ENCODE measurements at places on chromosomes 16 and 17.

DNA sequence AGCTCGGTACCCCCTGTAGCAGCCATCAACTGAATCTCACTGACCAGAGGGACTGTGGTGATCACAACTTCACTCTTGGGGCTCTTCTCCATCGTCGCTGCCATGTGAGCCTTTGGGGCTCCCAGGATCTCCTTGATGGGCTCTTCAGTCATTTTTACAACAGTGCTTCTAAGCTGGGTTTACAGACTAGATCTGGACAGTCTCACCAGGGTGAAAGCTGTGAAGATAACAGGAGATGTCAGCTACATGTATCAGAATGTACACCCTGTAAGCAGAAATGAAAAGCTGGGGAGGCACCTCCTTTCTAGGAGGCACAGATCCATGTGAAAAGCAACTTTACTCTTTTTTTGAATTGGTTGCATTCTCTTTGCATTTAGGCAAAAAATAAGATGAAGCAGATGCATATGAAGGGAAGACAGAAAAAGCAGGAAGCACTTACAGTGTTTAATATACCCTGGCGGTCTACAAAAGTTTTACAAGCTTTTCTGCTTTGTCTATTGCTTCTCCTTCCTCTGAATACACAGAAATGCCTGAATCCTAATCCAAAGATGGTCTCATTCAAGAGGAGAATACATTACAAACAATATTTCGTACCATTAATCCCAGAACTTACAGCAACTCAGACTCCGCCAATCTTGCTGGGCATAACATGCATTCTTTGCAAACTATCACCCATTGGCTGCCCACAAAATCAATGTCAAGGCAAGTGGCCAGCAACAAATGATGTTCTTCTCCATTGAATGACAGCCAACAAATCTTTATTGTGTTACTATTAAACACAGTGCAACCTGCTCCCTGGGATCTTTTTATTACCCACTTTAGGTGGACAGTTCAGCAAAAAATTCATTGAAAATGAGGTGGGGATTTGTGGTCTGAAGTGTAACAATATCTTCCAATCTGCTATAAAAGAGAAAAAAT is 1.5 kb downstream of the TMEM100 start:
- DNase-seq = no peak

DNA sequence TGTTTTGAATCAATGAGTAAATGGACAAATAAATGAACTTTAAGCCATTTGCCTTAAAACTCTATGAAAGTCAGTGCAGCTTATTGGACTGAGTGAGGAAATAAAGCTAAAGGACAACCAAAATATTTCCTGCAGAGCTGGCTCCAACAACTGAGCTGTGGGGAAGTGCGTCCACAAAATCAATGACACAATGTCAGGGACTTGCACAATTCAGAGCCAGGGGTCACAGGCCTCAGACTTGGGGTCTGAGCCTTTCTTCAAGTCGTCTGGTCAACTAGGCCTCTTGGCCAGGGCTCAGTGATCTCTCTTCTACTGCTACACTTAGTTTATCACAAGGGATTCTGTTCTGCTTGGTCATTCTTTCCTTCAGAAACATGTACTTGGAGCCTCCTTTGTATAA is 26.2 kb upstream of the RHBDL3 start:
- DNase-seq = no peak

GRCh38 chr16:1159973-1160772 is 7.3 kb downstream of the CACNA1H start:
- no peak for DNase-seq

- DNase-seq = no peak
Observed at GRCh38 chr17:15479703-15480102, 12.3 kb upstream of the CDRT4 start.

- no peak for DNase-seq
Observed at GRCh38 chr17:65405563-65405962, 155.9 kb downstream of the AXIN2 start.

DNA sequence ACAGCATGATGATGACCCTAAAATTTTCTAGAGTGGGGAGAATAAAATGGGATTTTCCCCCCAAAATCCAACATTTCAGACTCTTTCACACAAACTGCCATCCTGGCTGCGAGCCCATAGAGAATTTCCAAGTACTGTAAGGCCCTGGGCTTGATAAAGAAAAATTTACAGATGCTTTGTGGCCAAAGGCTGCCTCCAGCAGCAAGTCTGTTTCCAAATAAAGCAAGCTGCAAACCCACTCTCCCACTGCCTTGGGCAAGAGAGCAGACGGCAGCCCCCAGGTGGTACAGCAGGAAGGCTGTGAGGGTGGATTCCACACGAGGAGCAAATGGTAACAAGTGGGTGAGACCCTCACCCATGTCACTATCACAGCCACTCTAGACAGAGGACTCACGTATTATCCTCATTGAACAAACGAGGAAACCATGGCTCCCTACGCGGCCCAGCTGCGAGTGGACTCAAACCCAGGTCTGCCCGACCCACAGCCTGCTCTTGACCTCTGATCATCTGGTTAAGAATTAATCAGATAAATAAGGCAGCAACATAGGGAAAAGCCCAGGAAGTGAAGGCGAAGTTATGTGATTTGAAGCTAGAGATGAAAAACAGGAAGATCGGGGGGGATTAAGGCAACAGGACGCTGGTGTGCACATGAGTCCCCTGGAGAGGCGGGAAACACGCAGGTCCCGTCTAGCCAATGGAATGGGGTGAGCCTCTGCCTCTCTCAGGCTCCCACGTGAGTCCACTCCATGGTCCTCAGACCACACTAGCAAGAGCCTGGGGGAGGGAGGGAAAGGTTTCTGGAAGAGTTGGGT is 37.4 kb downstream of the AXIN2 start:
- DNase-seq = no peak

DNA sequence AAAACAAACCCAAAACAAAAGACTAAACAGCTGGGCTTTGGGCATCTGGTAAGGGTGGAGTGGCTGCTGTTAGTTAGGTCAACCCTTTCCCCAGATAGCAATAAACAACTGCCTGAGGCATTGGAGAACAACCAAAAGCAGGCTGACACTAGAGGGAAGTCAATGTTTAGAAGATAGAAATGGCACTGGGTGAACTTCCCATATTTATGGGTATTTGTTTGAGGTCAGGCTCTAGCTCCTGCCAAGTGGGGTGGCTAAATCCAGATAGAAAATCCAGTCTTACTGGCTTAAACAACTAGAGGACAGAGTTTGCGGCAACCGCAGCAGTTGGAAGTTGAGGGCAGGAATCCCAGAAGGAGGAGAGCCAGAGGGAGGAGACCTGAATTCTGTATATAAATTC is 79.4 kb downstream of the SDK2 start:
- DNase-seq = no peak

DNA sequence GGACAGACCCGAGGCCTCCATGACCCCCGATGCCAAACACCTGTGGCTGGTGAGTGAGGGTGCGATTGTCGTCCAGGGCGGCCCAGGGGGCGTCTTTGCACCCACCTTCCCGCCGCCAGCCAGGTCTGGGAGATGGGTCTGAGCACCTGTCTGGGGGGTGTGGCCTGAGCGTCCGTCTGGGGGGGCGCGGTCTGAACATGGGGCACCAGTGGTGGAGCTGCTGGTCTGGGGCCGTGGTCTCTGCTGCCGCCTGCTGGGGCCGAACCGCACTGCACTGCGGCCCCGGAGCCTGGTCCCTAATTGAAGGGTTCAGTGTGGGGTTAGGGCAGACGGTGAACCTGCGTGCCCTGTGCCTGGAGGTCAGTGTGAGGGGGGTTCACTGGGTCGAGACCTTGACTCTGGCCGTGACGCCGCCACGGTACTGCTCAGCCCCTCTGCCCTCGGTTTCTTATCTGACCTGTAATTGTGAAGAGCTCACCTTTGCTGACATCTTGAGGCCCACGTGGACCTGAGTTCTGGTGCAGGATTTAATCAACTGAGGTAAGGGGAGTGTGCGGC is 12.6 kb upstream of the TCF25 start:
- peak; percentile 83 for DNase-seq

DNA sequence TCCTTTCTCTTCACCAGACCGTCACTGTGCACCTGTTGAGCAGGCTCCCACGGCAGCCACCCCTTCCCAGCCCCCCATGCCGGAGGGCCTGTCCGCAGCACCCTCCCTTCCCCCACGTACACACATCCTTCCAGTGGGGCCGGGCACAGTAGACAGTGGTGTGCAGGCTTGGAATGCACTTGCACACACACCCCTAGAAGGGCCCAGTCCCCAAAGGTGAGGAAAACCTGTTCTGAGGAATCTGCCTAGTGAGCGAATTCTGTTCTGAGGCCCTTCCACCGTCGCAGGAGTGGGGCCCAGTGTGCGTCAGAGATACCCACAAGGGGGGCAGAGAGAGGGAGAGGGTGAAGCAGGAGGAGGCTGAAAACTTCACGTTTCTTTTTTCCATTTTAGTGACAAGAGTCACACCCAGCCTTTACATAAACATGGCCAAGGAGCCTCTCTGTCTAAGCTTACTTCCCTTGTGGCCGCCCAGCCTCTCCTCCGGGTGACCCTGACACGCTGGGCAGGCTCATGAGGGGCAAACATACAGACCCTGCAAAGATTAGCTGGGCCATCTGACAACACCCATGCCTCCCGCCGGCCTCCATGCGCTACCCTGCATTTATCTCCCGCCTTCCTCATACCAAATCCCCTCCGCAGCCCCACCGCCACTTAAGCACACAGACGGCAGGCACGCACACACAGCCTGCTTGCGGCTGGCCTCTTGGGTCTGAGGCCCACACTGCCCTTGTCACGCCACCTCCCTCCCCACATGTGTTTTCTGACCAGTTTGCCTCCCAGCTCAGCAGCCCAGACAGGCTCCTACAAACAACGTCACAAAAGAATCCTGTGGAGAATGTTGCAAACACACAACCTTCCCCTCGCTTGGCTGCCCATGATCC is 1.8 kb downstream of the ZBTB4 start:
- DNase-seq = peak; percentile 37

DNA sequence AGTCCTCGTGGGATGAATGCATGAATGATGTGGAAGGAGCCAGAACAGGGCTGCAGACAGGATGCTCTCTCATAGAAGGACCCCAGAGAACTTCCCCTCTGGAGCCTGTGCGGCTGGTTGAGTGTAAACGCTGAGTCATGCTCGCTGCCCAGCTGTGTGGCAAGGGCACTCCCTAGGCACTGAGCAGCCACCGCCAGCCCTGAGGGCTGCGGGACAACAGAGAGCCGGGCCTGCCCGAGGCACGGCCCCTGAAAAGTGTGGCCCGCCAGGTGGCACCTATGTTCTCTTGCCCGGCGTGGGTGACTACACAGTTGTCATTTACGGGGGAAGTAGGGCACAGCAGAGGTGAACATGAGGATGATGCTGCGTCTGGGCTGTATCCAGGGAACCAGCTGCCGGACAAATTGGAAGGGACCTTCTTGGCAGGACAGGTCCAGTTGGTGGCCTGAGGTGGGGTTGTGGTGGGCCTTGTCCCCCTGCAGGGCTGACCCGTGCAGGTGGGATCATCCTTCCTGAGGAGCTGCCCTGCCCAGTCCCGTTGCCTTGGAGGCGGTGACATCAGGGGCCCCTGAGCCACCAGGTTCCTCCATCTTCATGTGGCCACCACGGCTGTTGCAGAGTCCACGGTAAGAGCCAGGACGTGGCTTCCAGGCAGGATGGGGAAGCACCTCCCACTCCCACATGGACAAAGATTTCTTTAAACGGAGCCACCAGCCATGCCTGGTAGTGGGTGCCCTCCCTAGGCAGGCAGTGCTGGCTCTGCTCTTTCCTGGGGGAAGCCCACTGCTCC is 94.8 kb upstream of the CBX4 start:
- peak; percentile 26 for DNase-seq

DNA sequence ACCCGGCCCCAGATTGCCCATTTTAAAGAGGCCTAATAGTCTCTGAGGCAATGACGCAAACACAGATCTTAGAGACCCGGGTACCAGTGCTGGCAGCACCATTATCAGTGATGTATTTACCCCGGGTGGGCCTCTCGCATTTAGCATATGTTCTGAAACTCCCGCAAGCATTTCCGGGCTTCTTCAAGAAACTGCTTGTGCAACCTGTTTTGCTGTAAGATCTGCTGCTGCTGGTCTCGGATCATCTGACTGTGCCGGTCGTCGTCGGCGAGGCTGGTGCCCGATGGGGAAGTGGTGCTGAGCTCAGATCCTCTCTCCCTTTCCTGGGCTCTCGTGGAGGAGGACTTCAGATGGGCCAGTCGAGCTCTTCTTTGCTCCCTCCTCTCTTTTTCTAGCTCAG is 12.5 kb downstream of the CEP295NL start:
- peak; percentile 64 for DNase-seq

DNA sequence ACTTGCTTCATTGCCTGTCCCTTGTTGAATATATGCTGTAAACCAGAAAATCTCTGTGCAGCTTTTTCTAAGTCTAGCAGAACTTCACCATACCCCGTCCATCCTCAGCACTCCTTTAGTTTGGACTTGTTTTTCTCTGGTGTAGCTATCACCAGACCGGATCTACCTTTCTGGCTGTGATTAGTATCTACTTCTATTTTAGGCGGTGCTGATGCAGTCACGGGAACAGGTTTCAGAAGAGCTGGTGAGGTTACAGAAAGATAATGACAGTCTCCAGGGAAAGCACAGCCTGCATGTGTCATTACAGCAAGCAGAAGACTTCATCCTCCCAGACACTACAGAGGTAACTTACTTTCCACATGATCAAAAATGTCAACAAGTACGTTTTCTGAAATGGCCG is 46.4 kb downstream of the NUP88 start:
- no peak for DNase-seq

DNA sequence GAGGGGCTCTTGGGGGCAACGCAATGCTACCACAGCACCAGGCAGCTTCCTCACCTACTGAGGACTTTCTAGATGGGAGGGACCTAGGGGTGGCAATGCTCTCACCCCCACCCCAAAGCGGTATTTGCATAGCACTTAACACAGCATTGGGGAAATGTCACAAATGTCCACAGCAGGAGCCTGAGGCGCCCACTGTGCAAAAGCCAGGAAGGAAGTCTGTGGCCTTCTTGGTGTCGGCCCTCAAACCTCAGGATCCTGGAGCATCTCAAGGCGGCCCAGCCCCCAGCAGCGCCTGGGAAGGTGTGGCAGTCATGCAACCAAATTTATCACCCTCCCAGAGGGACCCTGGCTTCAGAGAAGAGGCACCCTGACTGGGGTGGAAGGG is 45.3 kb downstream of the WNT3 start:
- DNase-seq = no peak

DNA sequence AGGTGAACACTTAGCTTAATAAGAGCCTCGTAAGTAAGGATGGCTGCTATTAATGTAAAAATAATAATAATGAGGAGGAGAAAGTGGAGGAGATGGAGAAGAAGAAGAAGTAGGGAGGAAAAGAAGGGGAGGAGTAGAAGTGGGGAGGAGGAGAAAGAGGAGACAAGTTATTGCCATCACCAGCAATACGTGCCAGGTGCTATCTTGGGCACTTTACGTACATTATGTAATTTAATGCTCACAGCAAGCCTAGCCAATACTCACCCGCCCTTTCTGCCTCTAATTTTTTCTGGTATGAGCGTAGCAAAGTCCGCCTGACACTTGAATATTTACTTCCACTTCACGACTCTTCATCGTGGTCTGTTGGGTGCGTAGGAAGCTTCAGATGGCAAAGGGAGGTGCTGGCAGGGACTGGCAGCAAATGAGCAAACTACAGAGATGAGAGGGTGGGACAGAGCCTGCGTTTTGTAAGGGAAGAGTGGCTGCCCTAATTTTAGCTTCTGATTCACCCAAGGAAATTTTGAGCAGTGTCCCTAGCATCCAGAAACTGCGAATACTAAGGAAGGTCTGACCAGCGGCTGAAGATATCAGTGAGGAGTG is 42.1 kb upstream of the CDH13 start:
- DNase-seq = no peak

- no peak for DNase-seq
Observed at GRCh38 chr17:44518032-44518431, 14.8 kb upstream of the GPATCH8 start.

GRCh38 chr16:65547772-65548446 is 426.0 kb upstream of the CDH11 start:
- DNase-seq = no peak
